ENCODE measurements at places on chromosomes 3 and 15.

- no peak for DNase-seq
Measured at GRCh38 chr15:93730724-93731123, 500.6 kb upstream of the MCTP2 start.

DNA sequence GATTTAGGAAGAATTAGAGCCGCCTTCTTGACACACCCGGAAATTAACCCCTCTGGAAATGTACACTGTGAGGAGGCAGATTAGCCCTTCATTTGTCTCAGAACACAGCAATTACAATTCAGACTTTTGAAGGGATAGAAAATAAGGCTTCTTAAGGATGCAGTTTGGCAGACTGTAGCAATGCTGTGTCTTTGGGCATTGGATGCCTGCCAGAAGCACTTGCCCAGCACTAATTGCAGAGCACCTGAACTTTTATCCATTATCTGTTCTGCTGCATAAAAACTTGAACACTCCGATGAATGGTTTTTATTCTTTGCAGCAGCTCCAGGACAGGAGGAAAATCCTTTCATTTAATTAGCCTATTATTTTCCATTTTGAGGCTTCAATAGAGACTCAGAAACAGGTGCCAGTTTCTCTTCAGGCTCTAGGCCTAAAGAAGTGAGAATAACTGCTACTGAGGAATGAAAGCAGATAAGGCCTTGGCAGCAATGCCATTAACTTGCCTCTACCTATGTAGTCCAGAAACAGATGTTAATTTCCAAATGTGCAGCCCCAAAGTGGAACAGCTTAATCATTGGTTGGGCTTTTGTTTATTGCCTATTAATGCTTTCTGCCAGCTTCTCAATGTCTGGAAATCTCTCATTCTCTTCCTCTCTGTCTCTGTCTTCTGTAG lies 418.5 kb downstream of the NSUN3 start:
- no peak for DNase-seq

- no peak for DNase-seq
Measured at GRCh38 chr15:64263567-64263966, 92.4 kb downstream of the CSNK1G1 start.

DNA sequence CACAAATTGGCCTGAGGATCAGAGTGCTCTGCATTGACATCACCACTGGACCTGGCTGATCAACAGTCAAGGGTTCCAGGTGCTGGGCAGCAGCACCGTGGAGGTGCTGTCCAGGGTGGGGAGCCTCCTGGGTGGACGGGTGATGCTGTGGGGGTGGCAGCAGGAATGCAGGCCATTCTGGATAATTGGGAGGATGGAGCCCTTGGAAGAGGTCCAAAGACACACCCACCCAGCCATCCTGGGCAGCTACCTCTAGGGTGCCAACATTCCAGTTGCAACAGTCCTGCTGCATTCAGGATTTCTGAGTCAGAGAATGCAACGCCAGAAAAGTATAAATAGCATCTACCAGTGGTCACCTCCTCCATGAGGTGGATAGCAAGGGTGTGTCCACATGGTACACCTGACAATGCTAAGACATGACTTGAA lies 26.8 kb downstream of the STARD5 start:
- DNase-seq, result no peak

GRCh38 chr15:53549697-53550305 lies 209.7 kb downstream of the WDR72 start:
- DNase-seq, result no peak

- DNase-seq, result no peak
Measured at GRCh38 chr15:62809968-62810260, 232.6 kb upstream of the TPM1 start.

DNA sequence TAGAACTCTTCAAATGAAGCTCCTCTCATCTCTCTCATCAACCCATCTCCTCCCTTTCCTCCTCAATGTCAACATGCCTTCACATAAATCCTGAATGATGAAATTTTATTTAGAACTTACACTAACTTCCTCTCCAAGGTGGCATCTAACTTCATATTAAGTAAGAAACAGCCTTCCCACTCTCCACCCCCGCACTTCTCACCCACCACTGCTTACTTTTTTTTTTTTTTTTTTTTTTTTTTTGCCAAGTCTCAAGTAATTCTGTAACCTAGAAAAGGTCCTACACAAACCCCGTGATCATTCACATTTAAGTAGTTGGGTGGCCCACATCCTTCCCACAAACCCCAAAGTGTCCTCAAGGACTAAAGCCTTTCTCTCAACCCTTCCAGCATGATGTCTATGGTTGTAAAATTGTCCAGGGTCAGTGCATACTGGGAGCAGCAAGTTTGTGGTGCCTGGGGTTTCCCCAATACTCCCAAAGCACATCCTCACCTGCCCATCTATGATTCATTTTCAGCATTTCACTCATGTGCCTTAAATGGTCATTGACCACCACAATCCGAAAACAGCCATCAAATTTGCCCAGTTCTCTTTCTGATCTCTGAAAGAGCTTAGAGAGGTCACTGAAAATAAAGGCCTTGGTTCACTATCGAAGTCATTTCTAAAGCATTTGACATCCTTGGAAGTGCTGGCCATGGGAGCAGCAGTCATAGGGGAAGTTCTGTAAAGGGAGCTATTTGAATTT lies 47.2 kb downstream of the CD86 start:
- no peak for DNase-seq

- peak; percentile 3 for DNase-seq
Measured at GRCh38 chr15:55742927-55743728, at the start of gene PRTG. Gene PRTG, minus strand, starts transcription at chr15:55743152. Its CDS starts 221 bp downstream, at chr15:55742931.

GRCh38 chr15:78069052-78069414 lies 8.5 kb downstream of the TBC1D2B start:
- DNase-seq, result no peak

- DNase-seq, result no peak
Measured at GRCh38 chr15:70114221-70114620, 16.5 kb upstream of the TLE3 start.

DNA sequence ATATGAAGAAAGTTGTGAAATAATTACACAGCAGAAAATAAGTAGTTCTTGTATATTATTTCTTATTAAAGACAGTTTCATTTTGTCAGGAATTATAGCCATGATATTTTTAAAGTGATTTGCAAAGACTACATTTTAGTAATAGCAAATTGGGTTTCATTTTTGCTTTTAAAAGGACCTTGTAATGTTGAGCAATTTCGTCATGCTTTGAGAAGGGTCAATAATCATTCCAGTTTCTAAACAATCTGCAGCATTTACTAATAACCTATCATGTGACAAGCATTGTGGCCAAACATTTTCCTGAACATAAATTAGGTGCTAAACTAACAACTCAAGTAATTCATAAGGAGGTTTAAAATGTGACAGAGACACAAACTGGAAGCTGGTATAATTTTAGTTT lies 214.4 kb upstream of the CBLB start:
- DNase-seq, result no peak

- no peak for DNase-seq
Measured at GRCh38 chr3:194928831-194929577, 243.3 kb downstream of the FAM43A start.

DNA sequence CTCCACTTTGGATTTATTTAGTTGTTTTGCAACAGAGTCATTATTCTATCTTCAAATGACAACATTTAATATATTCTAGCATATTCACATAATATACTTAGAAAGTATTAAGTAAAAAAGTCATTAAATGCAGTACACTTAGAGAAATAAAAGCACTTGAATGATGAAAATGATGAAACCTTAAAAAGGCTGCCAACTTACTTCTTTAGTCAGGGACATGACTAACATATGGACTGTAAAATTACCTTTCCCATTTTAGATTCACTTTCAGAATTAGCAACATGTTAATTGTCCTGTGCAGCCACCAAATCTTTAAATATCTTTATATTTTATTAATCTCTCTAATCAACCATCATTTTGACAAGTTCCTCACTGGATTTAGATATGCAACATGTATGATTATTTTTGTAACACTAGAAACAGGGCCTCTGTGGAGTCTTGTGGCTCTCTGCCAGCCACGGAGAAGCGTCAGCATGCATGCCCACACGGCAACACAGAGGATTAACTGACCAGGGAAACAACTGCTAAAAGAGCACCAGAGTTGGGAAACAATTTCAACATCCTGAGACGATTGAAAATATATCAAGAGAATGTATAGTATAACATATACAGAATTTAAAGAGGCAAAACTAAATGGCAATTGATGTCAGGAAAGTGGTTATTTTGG lies 95.7 kb downstream of the ANO10 start:
- DNase-seq, result no peak

GRCh38 chr15:99029341-99030144 lies 22.0 kb upstream of the PGPEP1L start:
- no peak for DNase-seq

DNA sequence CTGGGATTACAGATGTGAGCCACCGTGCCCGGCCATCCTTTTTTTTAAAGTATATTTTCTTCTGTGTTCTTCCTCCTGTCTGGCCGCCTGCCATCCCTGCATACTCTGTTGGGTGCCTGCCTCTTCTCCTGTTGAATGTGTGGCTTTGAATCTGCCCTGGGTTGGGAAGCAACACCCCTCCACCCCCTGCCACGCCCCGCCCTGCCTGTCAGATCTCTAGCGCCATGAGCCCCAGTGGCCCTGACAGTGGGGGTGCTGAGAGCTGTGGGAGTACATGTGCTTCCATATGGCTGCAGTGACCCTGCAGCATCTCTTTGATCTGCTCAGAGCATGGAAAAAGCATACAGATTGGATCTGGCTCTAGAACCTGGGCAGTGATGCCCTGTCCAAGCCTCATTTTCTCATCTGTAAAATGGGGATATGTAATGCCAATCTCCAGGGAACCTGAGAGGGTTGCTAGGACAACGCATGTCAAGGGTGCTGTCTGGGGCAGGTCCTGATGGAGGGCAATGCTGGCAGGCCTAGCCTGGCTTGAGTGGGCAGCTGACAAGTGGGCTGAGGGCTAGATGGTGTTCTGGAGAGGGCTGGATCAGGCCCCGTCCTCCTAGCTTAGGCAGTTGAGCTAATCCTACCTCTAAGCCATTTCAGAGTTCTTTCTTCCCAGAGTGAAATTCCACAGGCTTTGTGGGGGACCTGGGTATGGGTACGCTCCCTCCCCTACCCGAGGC lies 23.9 kb downstream of the CCDC13 start:
- no peak for DNase-seq

- DNase-seq, result peak; percentile 78
Measured at GRCh38 chr15:83285979-83286553, 1.6 kb upstream of the BNC1 start.

DNA sequence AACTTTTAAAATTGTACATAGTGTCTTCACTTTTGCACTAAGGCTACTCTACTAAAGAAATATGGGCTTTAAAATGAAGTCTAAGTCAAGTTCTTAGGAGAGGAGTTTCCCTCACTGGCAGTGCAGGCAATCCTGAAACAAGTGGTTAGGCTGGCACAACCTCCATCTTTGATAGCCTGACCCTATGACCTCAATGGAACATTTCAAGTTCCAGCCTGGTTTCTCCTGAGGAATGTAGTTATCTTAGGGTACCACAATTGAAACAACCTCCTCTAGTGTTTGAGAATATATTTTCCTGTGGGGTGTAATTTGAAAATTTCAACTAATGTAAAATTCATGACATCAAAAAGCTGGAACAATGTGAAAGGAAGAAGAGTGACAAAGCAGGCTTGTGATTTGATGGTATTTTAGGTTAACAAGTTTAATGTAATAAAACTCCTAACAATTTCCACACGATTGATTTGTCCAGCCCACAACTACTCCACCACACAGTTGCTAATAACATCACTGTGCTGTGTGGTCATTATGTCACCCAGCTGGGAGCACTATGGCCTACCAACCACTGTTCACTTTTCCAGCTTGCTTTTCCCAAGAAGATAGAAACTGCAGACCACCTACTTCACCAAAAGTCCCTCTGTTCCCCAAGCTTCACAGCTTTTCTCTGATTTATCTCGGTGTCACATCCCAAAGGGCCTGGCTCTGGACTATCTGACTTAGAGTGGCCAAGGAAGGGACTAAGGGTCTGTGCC lies 1.8 kb downstream of the WWTR1 start:
- no peak for DNase-seq

GRCh38 chr3:197680955-197681521 lies 55.7 kb downstream of the RUBCN start:
- DNase-seq, result no peak

GRCh38 chr3:193782276-193782647 lies 189.3 kb downstream of the OPA1 start:
- DNase-seq, result no peak

GRCh38 chr3:172980849-172981248 lies 160.2 kb downstream of the SPATA16 start:
- no peak for DNase-seq

GRCh38 chr15:63504979-63505841 lies 817 bp downstream of the USP3 start:
- no peak for DNase-seq

- DNase-seq, result no peak
Measured at GRCh38 chr15:53590380-53590779, 169.1 kb downstream of the WDR72 start.

DNA sequence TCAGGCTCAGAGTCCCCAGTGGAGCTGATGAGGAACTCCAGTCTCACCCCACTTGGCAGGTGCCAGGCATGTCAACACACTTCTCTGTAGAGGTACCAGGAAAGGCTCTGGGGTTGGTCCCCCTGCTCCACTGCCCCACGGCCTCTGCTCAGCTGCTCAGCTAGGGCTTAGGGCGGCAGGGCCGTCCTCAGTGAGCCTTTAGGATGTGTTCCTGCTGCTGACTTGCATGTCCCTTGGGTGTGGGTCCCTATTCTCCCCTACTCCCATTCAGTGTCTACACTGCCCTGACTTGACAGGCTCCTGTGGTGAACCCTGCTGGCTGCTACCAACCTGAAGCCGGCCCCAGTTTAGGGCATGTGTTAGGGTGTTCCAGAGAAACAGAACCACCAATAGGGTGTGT lies 17.9 kb upstream of the POLG start:
- DNase-seq, result no peak

GRCh38 chr3:127607675-127608361 lies 9.6 kb downstream of the MCM2 start:
- DNase-seq, result no peak

DNA sequence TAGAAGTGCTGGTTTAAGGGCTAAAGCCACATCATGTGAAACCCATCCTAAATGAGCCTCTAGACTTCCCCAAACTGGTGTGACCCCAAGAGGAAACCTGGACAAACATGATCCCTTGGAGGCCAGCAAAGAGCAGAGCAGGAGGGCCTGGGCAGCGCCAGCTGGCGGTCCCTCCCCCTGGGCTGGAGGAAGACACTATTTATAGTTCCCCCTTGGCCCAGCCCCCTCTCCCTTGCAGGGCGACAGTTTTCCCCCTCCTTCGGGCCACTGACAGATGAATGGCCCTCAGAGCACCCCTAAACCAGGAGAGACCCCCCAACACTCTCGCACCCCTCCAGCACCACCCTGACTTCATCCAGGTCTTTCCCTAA lies 2.9 kb downstream of the UCN2 start:
- DNase-seq, result no peak

DNA sequence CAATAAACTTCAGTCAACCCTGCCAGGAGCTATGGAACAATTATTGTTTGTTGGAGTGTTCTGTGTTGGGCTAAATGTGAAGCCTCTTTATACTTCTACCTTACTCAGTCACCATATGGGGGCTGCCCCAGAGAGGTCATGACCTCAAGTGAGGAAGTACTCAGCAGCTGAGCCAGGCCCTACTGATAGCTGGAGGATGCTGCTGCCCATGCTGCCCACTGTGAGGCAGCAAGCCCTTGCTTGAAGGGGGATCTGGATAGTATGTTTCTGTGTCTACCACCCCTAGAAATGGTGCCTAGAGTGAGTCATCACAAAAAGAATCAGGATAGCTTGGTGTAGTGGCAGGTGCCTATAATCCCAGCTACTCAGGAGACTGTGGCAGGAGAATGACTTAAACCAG lies 4.5 kb upstream of the RPL24 start:
- DNase-seq, result no peak

GRCh38 chr3:171178714-171179113 lies 152.2 kb upstream of the SLC2A2 start:
- DNase-seq, result no peak

Measured in non-pigmented ciliary epithelial cell (primary cell).